ENCODE measurements at places on chromosomes 2 and 18.

GRCh38 chr18:13684546-13684945 lies 41.8 kb downstream of the FAM210A start:
- DNase-seq, result no peak

- DNase-seq, result no peak
These were observed 52.4 kb upstream of the SIX3 start for GRCh38 chr2:44889096-44889495.

- DNase-seq, result no peak
These were observed 274.6 kb downstream of the ETAA1 start for GRCh38 chr2:67671464-67672450.

- no peak for DNase-seq
These were observed 318.4 kb downstream of the TXNL1 start for GRCh38 chr18:56319953-56320352.

DNA sequence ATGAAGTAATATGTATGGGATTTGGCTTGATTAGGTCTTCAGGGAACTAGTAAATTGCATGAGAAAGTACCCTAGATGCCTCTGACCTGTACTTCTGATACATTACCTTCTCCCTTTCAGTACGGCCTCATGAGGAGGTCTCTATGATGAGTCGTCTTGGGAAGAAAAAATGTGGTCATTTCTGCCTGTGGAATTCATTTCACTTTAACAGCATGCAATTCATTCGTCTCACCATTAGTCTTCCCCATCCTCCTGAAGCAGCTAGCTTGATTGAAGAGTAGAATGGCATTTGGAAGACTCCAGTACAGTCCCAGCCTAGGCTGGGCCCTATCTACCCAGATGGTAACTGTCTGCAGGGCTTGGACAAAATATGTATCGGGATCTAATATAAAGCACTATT lies 52.2 kb downstream of the TMX3 start:
- DNase-seq, result no peak

GRCh38 chr2:234269769-234270204 lies 219.3 kb downstream of the SPP2 start:
- no peak for DNase-seq

DNA sequence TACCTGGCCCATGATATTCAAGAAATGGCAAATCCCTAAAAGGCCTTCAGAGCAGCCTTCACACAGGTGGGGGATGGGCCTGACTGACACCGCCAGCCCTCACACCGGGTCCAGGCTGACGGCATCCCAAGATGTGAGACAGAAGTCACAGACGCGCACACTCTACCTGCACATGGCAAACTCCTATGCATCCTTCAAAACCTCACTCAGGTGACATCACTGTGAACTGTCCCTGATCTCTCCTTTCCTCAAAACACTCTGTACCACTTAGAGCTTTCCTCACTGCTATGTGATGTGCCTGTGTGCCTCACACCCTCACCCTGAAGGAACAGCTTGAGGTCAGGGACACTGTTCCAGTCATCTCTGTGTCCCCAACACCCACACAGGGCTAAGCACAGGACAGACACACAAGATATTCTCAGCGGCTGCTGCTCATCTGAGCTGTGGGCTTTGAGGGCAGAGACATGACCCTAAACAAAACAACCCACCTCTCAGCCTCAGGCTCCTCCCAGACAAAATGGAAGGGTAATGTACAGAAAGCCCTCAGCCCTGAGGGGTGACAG lies 27.5 kb downstream of the BIN1 start:
- no peak for DNase-seq

- no peak for DNase-seq
These were observed 66.7 kb upstream of the RMDN2 start for GRCh38 chr2:37858400-37858711.

DNA sequence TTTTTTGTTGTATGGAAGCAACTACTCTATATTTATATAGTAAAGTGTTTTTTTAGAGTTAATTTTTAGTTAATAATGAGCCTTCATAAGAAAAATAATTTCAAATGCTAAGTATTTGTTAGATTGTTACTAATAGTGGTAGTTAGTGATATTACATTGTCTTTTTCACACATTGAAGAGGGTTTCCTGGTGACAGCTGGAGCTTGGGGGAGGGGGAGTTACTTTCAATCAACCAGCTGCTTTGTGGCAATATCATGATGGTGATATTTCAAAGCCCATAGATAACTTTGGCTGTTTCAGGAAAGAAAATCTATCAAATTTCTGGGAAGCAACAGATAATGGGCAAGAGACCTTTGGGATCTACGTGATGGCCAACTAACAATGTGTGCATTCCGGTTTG lies 4.1 kb downstream of the RHBDD1 start:
- peak; percentile 55 for DNase-seq

DNA sequence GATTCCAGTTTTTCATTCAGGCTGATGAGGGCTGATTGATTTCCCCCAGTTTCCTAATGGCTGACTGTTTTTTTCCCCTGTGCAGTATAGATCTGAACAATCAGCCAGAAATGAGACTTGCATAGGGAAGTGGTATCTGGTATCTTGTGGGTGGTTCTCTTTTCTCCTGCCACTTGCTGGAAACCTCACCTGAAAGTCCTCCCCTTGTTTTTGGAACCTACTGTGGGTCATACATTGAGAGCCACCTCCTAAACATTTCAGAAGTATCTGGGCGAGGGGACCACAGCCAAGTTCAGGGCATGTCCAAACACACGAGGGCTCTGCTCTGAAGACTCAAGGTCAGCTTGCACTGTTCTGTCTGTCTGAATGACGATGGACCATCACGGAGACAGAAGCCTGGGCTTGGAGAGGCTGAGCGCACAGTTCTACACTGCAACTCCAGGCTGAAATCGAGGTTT lies 19.3 kb downstream of the ALPK2 start:
- DNase-seq, result no peak

GRCh38 chr18:77131100-77131651 lies 1.4 kb downstream of the MBP start:
- DNase-seq, result peak; percentile 36

DNA sequence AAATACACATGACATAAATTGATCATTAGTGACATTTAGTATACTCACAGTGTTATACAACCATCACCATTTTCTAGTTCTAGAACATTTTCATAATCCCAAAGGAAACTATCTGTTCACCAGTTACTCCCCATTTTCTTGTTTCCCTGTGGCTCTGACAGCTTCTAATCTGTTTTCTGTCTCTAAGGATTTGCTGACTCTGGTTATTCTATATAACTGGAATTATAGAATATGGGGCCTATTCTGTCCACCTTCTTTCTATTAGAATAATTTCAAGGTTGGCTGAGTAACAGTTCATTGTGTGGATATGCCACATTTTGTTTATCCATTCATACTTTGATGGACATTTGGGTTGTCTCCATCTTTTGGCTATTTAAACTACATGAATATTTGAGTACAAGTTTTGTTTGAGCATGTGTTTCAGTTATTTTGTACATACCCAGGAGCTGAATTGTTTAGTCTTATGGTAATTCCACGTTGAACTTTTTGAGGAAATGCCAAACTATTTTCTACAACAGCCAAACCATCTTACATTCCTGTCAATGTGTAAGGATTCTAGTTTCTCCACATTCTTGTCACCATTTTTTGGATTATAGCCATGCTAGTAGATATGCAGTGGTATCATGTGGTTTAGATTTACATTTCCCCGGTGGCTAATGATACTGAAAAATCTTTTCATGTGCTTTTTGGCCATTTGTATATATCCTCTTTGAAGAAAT lies 20.5 kb downstream of the KIAA1328 start:
- DNase-seq, result no peak

GRCh38 chr2:88549616-88550292 lies 77.5 kb downstream of the EIF2AK3 start:
- no peak for DNase-seq

DNA sequence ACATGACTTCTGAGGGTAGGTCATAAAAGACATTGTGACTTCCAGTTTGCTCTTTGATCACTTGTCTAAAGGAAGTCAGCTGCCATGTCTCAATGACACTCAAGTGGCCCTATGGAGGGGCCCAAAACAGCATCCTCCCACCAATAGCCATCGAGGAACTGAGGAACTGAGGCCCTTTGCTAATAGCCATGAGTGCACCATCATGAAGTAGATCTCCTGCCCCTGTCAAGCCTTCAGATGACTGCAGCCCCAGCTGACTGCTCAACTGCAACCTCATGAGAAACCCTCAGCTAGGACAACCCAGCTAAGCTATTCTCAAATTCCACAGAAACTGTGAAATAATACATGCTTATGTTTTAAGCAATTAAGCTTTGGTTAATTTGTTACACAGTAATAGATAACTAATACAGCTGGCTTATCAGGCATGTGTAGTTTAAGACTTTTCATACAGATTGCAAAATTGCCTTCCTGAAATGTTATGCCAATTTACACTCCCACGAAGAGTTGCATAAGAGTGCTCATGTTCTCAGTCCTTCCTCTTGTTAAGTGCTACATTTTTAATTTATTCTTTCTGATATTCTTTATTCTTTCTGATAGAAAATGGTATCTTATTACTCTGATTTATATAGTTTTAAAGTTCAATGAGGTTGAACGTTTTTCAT lies 105.6 kb upstream of the NDUFV2 start:
- no peak for DNase-seq

- no peak for DNase-seq
These were observed 31.5 kb upstream of the CAB39 start for GRCh38 chr2:230681171-230681545.
